ENCODE measurements at places on chromosomes 4 and X.

DNA sequence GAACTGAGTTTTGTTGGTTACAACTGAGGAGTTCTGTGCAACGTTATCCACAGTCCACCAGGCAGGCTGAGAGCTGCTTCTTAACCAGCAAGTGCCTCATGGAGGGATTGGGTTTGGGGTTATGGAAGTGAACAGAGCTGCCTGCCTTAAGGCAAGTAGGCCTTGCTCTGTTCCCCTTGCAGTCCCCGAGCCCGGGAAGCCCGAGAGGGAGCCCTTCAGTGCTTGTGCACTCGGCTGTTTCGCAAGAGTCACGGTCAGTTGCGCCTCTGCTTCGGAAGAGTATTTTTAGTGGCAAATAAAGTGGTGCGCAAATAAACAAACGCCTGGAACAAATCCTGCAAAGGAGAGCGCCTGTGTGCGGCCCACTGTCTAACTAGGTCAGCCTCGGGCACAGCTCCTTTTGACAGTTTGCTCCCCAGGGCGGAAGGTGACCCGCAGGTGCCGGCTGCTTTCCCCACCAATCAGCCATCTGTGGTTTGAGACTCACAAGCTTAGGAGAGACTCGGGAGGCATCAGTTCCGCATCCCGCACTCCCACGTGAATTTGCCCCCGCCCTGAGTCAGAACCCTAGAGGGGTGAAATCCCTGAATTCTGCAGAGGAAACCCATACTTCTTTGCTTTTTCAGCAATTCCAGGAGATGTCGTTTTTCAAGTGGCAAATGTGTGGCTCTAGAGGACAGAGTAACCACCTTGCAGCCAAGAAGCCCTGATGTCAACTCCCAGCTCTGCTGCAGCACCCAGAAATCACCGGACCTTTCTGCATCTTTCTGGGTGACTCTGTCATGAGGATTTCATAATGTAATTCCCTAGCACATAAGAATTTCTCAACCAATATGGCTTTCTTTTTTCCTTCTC is 56.8 kb downstream of the LGI2 start:
- no peak for DNase-seq

- DNase-seq = no peak
Measured at GRCh38 chrX:78574306-78574705, 84.8 kb downstream of the RTL3 start.

DNA sequence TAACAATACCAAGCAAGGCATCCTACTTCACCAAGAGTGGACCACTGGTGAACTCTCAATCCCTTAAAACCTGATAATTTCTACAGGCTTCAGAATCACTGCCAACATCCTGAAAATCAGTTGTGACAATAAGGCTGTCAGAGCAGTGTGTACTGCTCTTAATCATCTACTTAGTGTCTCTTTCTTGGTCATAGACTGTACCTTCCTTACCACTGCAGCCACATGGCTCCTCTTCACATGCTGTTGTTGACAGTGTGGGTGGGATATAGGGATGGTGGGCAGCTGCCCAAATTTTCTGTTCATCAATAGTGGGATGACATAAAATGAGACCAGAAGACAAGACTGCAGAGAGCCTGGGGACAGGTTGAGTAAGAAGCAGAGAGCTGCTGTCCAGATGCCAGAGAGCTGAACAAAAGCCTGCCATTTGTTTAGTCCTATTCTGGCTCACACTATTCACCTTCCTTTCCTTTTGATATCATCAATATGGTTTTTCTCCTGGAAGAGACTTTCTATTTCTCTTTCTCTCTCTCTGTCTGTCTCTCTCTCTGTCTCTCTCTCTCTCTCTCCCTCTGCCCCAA is 178.9 kb downstream of the MGST2 start:
- DNase-seq = no peak

DNA sequence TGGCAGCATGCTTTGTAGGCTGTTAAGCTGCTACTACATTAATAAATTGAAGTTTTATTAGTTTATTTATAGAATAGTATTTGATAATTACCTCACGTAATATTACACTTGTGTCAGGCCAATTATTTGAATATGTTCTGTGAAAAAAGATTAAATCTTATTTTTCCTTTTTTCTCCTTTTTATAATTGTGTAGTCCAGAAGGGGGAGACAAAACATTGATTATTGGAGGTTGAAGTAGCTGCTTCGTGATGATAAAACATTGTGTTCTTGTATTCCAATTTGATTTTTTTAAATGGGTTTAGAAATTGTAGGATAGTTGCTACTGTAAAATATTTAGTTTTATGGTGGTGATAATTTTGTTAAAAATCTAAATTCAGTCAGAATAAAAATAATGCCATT is 85.7 kb downstream of the DIAPH2 start:
- no peak for DNase-seq

DNA sequence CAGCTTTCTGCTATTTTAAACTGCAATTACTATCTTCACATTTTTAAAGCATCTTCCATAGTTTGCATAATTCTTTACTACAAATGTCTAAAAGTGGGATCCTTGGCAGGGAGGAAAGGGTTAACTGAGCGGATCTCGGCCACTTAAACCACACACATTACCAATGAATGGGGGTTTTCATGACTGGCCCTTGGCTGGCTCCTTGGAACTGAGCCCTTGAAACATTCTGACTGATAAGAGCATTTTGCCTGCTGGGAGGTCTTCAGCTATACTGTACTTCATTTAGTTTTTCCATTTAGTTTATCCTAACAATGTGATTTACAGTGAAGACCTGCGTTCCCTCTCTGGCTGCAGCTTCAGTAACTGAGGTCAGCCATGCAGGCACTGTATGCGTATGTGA is 31.7 kb upstream of the MFAP3L start:
- DNase-seq = no peak
